ENCODE measurements at places on chromosomes 2 and 18.

DNA sequence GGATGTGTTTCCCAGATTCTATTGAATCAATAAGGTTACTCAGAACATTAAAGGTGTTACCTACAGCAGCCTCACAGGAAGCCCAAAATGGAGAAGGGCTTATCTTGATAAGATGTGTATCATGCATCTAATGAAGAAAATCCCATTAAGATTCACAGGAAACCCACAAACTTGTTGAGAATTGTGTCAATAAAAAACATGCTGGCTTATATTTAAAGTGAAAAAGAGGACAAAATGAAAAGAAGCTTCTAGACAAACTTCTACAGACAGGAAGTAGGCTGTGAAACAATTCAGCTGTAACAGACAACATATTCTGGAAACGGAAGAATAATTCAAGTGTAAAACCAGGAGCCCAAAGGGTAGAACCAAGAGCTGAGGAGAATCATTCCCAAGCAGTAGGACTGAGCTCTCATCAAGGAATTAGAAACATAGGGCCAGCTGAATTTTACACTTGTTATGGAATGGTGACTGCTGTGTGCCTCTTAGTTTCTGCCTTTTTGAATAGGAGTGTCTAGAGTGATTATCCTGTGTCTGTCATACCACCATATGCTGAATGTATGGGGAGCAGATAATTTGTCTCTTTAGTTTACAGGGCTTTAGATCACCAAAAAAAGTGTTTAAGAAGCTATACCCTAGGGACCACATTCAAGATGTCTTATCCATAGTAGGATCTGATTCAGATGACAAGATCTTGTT, 9.6 kb downstream of the IMMT start:
- no peak for DNase-seq

- no peak for DNase-seq
Observed at GRCh38 chr18:36650906-36651305, 177.9 kb downstream of the TPGS2 start.

DNA sequence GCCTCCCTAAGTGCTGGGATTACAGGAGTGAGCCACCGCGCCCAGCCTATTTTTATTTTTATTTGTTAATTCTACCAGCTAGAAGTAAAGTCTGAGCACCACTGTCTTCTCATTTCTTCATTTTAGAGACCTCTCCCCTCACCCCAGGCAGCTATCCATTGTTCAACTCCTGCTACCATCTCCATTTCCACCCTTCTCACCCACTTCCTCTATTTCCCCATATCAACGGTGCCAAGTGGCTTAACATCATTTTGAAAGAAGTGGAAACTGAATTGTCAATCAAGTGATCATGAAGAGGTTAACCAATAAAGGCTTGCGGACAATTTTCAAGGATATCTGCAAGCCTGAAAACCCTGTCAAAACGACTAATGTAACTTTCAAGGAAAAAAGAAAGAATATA, 323.1 kb downstream of the NBAS start:
- no peak for DNase-seq

DNA sequence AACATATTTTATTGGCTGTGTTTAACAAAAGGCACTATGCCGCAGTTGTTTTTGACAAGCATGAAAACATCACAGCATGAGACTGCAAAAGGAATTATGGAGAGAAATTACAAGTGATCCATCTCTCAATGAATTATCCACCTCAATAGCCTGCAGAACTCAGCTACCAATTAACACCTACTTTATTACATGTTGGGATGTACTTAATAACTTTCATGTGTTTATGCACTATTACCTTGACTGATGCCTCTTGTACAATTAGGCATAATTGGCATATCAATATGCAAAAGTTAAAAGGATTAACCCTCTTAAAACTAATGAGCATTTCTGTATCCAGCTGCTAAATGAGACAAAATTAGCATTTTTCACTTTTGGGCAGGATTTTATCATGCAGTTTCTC, 27.8 kb downstream of the ARHGAP15 start:
- DNase-seq: no peak

DNA sequence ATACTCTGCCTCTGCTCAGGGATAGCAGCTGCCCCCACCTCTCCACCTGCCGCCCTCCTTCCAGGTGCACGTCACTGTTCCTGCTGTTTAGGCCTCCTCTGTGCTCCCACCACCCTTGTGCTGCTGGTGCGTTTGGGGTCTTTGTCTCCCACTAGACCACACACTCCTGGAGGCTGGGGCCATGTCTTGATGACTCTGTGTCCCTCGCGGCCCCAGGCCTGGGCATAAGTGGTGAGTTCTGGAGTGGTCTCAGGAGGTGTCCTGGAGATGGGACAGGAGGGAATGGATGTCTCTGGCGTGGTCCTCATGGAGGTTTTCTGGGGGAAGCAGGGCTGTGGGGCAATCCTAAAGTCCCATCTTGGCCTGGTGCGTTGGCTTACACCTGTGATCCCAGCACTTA, 132.1 kb downstream of the TFCP2L1 start:
- no peak for DNase-seq

GRCh38 chr18:57062844-57063243, 84.0 kb upstream of the BOD1L2 start:
- no peak for DNase-seq

- no peak for DNase-seq
Observed at GRCh38 chr2:215812966-215813365, 200.4 kb downstream of the MREG start.

DNA sequence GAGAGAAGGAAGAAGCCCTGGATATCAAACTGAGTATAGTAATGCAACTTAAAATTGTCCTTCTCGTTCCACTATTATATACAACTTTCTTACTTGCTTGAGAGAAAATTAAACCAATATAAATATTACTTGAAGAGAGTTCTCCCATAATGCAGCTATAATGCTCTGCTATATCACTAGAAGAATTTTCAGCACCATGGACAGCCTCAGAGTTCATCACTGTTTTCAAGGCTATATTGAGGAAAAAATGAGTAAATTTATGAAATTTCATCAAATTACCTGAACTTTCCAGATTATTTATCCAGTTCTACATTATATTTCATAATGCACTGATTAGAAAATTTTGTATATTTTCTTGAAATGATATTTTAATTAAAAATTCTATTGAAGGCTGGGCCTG, 1053.5 kb upstream of the FAM98A start:
- DNase-seq: no peak

GRCh38 chr2:118387509-118387908, 299.2 kb downstream of the INSIG2 start:
- DNase-seq: no peak

GRCh38 chr2:208373460-208374089, 33.0 kb upstream of the PTH2R start:
- peak; percentile 37 for DNase-seq

DNA sequence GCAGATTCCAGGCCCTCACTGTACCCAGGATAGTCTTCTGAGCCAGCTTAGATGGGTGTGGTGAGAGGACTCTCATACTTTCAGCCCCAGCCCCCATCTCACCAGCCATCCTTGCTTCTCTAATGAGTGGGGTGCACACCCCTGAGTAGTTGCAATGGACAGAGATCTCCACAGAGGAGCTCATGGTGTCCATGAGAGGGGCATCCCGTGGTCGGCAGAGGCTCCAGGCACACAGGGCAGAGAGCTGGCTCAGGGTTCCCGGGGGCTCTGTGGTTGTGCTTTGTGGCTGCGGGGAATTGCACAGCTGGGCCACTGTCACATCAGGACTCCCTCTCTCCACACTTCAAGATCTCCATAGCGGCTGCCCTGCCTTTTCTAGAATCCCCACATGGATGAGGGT, 226.0 kb upstream of the PXDN start:
- no peak for DNase-seq

DNA sequence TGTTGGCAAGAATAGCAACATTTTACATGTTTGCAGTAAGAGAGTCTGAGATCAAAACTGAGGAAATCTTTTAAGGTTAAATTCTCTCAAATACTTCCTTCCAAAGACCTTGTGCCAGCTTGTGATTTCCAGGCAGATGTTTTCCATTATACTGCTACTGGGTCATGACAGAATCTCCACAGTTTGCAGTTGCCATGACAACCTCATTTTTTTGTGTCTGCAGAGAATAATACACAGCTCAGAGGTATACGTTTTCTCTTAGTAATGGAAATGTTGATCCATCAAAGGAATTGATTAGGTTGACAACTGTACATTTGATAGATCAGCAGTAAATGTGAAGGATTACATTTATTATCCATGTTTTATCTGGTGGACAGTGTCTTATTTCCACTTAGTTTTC, 29.1 kb upstream of the CSRNP3 start:
- no peak for DNase-seq

- no peak for DNase-seq
Observed at GRCh38 chr2:45009928-45010701, 863 bp upstream of the SIX2 start.

DNA sequence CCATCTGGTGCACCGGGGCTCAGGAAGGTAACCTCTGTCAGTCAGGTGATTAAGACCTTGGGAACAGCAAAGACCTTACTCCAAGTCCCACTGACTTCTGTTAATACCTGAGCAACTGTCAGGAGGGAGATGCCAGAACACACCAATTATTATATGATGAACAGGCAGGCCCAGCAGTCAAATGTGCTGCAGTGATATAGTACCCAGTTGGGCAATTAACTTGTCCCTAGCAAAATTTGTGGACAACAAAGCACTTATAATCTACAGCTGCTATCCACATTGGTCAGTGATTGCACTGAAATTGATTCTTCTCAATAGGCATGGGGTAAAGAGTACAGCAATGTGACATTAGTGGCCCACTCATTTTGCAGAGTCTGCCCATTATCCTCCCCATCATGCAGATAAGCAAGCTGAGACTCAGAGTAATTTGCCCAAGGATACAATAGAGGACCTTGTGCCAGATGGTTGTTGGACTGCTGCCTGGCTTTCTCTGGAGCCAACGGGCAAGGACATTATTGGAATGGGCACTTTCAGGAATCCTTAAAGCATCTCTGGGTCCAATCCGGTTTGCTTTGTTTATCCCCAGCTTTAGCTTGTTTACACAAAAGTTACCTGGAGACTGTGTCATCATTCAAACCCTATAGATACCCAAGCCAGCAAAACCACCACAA, 147.6 kb downstream of the CCBE1 start:
- no peak for DNase-seq

GRCh38 chr2:178271629-178272333, 77.5 kb downstream of the OSBPL6 start:
- no peak for DNase-seq

GRCh38 chr18:75287700-75288099, 77.1 kb downstream of the TSHZ1 start:
- no peak for DNase-seq

GRCh38 chr2:152097801-152098495, 896 bp downstream of the CACNB4 start:
- no peak for DNase-seq

Data from HCT116 (cell line).